Stimulated activated CD8-positive, alpha-beta memory T cell treated with anti-CD3 and anti-CD28 coated beads, Interleukin-4, amount 100 ng/mL, for 1 hour (primary cell): ENCODE measurements at places on chromosomes 16 and 17.
A peak's percentile ranks its signal among the peaks of the same experiment; 100 is the strongest.

- DNase-seq = peak; percentile 72
These were observed 50.9 kb upstream of the CPNE2 start for GRCh38 chr16:57041182-57042156.

- no peak for DNase-seq
These were observed 18.8 kb downstream of the SIAH1 start for GRCh38 chr16:48366165-48367093.

DNA sequence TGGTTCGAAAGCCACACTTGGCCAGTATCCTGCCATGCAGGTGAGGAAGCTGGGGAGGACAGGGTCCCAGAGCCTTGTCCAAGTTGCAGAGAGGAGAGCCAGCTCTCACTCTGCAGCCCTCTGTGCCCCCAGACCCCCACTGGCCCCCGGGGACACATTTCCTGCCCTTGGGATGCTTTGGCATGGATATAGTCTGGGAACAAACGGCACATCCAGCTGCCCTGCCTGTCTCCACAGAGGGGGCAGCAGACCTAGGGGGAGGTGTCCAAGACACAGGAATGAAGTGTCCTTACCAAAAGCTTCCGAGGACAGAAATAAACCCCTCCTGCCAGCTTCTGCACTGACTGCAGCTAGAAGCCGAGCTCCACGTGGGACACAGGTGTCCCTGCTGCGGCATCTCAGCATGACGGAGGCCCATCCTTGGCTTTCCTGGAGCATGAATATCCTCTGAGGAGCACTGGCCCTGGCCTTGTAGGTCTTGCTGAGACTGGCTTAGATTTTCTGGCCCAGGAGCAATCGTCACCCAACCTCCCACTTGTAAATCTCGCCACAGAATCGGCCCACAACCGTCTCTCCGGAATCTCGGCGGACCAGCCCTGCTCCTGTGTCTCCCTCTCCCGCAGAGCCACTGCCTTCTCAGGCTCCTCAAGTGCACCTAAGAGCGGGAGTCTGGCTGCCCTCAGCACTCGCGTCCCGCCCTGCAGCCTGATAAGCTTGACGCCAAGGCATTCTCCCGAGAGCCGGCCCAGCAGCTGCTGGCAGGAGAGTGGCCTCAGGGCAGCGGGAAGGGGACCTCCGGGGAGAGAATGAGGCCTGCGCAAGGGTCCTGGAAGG lies 1.1 kb upstream of the CAPN15 start:
- no peak for DNase-seq

GRCh38 chr17:72972263-72972951 lies 120.1 kb downstream of the SLC39A11 start:
- DNase-seq = no peak

- no peak for DNase-seq
These were observed 78.1 kb downstream of the TUBD1 start for GRCh38 chr17:59814685-59815084.

- no peak for DNase-seq
These were observed 3.1 kb downstream of the SPNS3 start for GRCh38 chr17:4436846-4437245.

GRCh38 chr16:48911700-48912099 lies 301.7 kb upstream of the N4BP1 start:
- no peak for DNase-seq

DNA sequence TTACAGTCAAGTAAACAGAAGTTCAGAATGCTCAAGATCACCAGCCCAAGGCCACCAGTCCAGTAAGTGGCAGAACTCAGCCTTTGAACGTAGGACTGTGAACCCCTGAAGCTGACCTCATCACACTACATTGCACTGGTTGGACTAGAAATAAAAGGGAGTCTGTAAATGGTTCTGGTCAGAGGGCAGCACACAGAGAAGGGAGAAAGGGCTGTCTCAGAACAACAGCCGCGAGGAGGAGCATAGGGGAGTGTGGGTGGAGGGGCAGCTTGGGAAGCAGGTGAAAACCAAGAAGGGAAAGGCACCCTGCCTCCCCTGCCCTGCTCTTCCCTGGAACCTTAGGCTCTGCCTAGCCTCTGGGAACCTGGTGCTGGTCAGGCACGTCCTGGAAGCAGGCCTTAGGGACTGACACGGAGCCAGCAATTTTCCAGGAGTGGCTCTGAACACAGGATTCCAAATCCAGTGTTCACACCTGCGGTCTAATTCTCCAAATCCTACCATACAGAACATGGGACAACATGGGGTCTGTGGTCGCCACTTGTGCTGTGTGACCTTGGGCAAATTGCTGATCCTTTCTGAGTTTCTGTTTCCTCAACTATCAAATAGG lies 7.0 kb downstream of the PDILT start:
- no peak for DNase-seq

DNA sequence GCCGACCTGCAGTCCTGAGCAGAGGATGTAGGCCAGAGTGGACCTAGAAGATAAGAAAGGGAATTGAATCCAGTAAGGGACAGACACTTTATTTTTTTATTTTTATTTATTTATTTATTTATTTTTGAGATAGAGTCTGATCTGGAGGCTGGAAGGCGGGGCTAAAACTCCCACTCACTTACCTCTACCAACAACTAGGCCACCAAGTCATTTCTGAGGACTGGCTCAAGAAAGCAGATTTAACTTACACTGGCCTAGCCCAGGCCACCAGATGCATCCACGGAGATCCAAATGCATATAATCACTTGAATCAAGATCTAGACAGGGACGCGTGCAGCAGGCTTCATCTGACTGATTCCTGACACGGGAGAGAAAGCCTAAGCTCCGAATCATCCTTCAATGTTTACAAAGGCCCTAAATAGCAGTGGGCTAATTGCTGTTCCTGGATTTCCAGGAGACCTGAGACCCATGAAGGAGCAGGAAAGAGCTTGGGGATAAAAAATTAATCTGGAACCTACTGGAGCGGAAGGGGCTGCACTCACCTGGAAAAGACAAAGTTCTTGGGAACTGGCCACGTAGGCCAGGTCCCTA lies 1.1 kb upstream of the ALOX12 start:
- DNase-seq = no peak

GRCh38 chr16:11145819-11146211 lies 110.2 kb downstream of the SOCS1 start:
- no peak for DNase-seq

- DNase-seq = no peak
These were observed 123.1 kb downstream of the OR1D5 start for GRCh38 chr17:2940352-2940751.

- no peak for DNase-seq
These were observed 398.7 kb downstream of the SNX29 start for GRCh38 chr16:12375046-12375740.

DNA sequence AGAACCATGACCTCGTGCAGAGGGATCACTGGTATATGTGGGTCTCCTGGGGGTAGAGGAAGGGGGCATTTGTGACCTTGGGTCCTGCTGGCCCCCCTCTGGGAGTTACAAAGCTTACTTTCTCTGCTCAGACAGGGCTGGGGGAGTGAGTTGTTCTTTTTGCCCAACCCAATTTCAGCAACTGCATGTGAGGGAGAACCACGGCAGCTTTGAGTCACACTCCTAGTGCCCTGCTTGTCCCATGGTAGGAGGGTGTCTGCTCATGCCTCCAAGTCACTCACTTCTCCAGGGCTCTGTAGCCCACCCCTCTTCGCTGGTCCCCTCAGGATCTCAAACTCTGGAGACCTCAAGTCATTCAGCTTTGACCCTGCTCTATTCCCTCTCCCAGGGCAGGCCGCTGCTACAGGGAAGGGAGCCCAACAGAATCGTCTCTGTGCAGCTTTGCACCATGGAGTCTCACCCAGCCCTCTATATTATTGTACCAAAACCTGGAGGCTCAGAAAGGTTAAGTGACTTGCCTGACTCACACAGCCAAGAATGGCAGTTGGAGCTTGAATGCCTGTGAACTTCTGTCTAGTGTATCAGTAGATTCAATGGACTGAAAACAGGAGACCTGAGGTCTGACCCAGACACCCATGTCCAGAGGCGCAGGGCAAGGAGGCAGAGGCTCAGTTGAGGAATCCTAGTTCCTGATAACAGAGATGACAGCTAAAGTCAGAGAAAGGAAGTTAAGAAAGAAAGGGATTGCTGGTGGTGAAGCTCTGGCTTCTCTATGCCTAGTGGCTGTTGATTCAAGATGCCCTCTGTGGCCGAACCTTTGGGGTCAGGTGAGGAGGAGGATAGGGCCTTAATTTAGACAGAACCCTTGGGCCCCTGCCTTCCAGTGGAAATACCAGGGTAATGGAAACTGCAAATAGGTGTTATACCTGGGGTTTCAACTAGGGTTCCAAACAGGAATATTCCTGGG lies 14.6 kb upstream of the ETV4 start:
- DNase-seq = no peak

GRCh38 chr17:41489531-41489930 lies at the start of gene KRT36:
KRT36 (minus strand) TSS chr17:41489910; CDS start chr17:41489864, 46 bp downstream.
- no peak for DNase-seq

- DNase-seq = no peak
These were observed 5.9 kb upstream of the FAAP100 start for GRCh38 chr17:81558115-81558468.

GRCh38 chr16:72371307-72372086 lies 199.5 kb upstream of the PMFBP1 start:
- no peak for DNase-seq

- no peak for DNase-seq
These were observed 24.1 kb downstream of the PIK3R6 start for GRCh38 chr17:8843344-8843743.

DNA sequence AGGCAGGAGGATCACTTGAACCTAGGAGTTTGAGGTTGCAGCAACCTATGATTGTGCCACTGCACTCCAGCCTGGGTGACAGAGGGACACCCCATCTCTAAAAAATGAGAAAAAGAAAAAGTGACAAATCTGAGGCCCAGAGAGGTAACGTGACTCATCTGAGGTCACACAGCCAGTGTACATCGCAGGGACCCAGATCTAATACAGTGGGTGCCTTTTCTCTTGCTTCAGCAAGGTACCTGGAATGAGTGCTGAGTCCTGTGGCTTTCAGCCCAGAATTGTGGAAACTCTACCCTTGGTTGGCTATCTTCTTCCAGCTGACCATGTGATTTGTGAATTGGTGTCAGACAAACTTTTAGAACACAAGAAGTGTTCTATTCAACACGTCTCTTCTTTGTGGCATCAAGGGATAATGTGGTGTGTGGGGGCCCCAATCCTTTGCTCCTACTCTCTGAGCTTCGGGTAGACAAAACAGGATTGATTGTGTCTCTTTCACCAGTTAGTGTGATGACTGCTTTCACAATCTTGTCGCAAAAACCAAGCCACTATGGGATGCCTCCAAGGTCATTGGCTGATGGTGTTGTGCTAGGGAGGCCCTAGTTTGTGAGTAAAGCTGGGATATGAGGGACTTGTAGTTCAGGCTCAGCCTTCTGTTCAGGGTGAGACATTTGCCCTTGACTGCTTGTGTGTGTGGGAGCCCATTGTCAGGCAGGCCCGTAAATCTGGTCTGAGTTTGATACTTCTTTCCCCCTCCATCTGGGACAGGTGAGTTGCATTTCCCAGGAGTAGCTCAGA lies 71.0 kb downstream of the MSI2 start:
- DNase-seq = no peak

GRCh38 chr16:77406680-77407079 lies 28.2 kb downstream of the ADAMTS18 start:
- no peak for DNase-seq

DNA sequence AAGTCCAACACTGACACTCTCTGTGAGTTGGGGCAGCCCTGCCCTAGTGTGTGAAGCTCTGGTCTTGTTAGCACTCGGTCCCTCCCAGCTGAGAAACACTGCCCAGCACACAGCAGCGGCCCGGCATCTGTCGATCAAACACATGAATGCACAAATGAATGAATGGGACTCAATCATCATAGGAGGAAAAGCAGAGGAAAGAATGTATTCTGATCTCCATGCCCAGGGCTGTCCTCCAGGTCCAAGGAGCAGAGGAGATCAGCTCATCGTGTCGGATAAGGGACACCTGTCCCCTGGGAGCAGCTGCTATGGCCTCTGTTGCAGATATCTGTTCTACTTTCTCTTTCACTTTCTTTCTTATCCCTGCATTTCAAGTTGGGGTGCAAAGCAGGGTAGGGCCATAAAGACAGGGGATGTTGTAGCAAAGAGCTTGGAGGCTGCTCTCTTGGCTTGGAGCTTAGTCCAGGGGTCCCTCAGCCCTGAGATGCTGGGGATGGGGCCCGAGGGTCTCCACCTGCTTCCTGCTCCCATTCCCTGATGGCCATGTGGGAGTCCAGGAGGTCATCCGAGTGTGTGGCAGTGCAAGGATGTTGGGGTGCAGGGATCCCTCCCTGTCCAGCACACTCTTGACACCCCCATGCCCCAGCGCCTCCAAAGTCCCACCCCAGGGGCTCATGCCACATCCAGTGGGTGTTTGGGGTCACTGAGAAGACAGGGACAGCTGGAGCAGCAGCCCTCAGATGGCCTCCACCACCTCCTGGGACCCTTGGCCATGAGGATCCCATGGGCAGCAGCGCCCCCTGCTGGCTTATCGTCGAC lies 88.2 kb downstream of the IRF8 start:
- no peak for DNase-seq

GRCh38 chr17:44967026-44967906 lies 837 bp downstream of the C1QL1 start:
- DNase-seq = no peak
